ENCODE measurements at places on chromosomes 2 and 18. TPM values are rescaled to one million over a fixed set of nuclear protein-coding genes. Genes with fewer than 3 reads are reported as not detected.

- no peak for DNase-seq
Observed at GRCh38 chr2:127597046-127597983, 48.6 kb upstream of the GPR17 start.

DNA sequence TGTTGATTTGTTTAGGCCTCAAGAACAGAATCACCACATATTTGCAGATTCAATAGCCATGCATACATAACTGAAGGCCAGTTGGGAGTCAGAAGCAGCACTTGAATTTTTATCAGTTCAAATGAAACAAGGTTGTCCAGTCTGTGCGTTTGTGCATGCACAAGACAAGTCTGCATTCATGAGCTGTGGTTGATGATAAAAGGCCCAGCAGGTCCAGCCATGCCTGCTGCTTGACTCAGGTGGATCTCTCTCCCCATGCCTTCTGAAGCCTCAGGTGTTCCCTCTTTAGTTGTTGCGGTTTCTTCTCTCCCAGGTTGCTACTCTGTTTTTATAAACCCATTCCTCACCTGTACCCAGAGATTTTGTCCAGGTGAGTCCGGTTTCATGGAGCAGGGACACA is 124.5 kb downstream of the CCDC102B start:
- no peak for DNase-seq

Gene CYP1B1
- total RNA-seq = 2.7 TPM

- no peak for DNase-seq
Observed at GRCh38 chr2:113846429-113846828, 43.5 kb upstream of the ACTR3 start.

Gene PLCD4
- total RNA-seq = 0.42 TPM

GRCh38 chr2:211033765-211034164 is 477.4 kb downstream of the CPS1 start:
- no peak for DNase-seq

DNA sequence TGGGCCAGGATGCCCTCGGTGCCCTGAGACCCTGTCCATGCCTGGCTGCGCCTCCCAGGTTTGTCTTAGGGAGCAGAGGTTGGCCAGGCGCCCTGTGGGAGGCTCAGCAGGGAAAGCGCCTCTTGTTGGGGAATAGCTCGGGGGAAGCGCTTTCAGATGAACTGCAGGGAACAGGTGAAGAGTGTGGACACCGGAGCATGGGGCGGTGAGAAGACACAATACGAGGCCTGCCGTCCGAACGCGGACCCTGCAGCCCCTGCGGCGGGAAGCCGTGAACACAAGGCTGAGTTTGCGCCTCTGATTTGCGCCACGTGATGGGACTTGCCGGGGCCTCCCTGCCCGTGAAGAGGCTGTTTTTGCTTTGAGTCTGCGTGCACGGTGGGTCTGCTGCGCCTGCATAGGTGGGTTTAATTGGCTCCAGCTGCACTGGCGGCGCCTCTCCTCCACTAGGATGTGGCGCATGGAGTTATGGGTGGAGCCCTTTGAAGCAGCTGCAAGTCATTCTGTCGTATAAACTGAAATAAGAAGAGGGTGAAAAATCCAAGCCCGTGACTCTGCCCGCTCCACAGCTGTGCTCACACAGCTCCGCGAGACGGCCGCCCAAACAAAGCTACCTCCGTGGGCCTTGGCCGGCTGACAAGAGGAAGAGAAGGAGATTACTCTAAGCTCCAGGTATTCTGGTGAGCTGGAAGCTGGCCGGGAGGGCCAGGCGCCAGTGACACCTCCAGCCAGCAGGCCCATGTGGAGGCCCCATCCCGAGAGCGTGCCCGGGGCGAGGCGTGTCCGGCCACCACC is 103.5 kb upstream of the CTDP1 start:
- peak; percentile 40 for DNase-seq

DNA sequence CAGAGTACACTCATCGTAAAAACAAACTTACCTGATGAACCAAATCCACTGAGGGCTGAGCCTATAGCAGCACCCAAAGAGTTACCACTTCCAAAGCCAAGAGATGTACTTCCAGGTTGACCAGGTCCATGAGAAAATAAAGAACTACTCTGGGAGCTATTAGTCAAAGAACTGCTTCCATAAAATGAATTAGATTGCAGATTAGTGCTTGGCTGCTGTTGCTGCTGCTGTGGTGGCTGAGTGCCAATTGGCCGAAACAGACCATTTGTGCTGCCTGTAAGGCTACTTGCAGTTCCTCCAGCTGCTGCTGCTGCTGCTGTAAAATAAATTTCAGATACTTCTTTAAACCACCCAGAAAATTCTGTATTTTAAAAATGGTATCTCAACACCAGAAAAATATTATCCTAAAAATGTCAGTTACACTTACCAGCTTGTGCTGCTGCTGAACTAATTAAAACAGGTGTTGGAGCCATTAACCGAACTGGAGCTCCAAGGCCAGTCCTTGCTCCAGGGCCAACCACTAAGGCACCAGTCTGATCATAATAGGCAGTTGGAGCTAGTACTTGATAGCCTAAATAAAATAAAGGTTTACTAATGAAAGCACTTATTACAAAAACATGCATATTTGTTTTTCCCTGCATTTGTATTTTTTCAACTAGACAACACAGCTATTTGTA is 58.1 kb upstream of the SDC1 start:
- no peak for DNase-seq

Gene SP140
- 0.70 TPM for total RNA-seq

DNA sequence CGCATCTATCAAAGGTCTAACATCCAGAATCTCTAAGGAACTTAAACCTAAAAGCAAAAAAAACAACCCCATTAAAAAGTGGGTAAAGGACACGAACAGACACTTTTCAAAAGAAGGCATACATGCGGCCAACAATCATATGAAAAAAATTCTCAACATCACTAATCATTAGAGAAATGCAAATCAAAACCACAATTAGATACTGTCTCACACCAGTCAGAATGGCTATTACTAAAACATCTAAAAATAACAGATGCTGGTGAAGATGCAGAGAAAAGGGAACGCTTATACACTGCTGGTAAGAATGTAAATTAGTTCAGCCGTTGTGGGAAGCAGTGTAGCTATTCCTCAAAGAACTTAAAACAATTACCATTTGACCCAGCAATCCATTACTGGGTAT is 38.0 kb downstream of the PPP3R1 start:
- no peak for DNase-seq

Gene NAT8
- total RNA-seq = not detected

DNA sequence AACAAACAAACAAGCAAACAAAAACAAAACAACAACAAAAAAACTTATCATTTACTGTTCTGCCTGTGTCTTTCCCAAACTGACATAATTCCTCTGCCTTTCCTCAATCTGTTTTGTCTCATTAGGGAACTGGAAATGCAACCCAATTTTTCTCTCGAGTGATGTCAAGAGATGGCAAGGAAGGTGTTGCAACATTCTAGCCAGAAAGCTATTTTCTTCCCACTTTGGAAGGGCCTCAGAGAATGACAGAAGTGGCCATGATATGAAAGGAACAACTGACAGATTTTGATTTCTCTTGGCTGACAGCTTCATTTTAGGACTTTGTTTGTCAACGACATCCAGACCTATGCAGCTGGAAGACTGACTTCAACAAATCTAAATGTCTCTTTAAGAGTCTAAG is 24.7 kb downstream of the RND3 start:
- no peak for DNase-seq

DNA sequence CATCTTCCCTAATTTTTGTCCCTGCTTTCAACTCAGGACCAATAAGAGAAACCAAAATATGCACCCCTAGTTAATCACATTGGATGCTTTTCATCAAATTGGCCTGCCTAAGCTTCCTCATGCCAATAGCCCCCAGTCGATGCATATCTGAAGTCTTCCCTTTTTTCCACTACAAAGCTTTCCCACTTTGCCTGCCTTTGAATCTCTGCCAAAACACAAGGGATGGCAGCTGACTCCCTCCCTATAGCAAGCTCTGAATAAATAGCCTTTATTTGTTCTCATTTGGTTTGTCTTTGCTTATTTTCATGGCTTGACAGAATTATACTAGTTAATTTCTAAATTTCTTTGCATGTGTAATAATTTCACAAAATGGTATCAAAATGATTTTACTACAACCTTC is 621.2 kb downstream of the MBD2 start:
- no peak for DNase-seq

Gene LNPK
- total RNA-seq = 8.5 TPM

DNA sequence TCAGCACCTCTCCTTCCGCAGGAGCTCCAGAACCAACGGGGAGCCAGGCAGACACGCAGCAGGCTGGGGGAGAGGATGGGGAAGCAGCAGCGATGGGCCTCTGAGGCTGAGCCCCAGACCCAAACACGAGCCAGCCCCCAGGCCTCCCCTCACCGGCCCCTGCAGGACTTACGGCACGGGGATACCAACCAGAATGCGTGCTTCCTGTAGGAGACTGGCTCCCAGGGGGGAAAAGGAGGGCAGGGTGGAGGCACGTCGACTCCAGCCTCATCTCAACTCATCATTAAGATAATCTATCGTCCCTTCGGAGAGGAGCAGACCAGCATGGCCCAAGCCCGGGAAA is 495.1 kb upstream of the MYT1L start:
- DNase-seq = peak; percentile 22

DNA sequence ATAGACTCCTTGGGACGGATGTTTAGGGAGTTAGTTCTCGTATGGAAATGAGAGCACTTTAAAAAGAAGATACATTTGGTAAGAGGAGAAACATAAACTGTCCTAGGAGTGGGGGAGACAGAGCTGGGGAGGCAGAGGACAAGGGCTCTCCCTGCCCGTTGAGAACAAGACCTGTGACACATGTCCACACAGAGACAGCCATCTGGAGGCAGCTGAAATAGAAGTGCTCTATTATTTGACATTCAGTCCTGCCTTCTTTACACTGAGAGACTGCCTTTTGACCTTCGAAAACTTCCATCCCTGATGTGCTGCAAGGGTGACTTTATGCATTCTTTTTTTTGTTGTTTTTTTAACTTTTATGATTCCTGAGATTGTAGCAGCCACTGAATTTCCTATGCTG is 150.1 kb downstream of the UXS1 start:
- DNase-seq = no peak

GRCh38 chr2:102238039-102238756 is 51.4 kb downstream of the IL1RL2 start:
- DNase-seq = no peak

DNA sequence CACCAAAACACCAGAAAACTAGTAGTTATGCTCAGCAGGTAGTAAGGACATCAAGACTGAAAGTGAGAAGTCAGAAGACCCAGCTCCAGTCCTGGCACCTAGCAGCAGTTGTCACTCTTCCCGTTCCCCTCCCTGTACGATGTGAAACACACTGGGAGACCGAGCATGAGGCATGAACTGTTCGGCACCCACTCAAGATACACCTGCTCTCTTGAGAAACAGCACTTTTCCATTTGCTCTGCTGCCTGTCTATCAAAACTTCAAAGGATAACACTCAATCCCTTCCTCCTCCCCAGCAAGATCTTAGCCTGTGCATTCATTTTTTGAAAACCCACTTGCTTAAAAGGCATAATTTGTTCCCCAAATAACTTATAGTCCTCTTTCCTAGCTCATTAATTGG is 123.9 kb downstream of the PLEKHM3 start:
- DNase-seq = no peak

DNA sequence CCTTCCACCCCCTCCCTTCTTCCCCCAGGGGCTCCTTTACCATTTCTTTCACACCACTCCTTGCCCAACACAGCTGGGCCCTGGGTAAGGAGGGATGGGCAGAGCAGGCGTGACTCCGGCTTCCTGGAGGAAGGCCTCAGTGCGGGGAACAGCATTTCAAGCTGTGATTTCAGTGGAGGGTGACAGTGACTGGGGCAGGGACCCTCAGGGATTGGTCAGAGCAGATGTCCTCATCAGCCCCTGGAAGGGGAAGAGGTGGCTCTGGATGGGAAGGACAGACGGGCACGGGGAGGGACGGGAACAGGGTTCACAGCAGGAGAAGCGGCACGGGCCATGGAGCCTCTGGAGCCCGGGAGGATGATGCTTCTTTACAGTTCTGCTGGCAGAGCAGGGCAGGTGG is 130.8 kb upstream of the TWIST2 start:
- DNase-seq = no peak

DNA sequence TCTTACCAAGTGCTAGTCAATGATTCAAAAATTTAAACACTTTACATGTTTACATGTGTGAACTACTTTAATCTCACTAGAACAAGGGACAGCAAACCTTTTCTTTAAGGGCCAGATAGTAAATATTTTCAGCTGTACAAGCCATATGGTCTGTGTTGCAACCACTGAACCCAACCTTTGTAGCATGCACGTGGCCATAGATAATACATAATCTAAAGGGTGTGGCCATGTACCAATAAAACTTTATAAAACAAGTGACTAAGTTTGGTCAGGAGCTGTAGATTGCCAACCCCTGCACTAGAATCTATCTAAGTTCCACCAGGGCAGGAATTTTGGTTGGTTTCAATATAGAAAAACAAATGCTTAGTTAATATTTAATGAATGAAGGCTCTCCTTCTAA is 18.4 kb upstream of the SPRED2 start:
- DNase-seq = no peak

- no peak for DNase-seq
Observed at GRCh38 chr18:70422391-70422965, 133.6 kb downstream of the SOCS6 start.

GRCh38 chr18:69537183-69537582 is 136.5 kb downstream of the DOK6 start:
- DNase-seq = no peak

Gene ZC3H6
- total RNA-seq = 3.5 TPM

- no peak for DNase-seq
Observed at GRCh38 chr2:74542978-74543377, 10.8 kb downstream of the LOXL3 start.

DNA sequence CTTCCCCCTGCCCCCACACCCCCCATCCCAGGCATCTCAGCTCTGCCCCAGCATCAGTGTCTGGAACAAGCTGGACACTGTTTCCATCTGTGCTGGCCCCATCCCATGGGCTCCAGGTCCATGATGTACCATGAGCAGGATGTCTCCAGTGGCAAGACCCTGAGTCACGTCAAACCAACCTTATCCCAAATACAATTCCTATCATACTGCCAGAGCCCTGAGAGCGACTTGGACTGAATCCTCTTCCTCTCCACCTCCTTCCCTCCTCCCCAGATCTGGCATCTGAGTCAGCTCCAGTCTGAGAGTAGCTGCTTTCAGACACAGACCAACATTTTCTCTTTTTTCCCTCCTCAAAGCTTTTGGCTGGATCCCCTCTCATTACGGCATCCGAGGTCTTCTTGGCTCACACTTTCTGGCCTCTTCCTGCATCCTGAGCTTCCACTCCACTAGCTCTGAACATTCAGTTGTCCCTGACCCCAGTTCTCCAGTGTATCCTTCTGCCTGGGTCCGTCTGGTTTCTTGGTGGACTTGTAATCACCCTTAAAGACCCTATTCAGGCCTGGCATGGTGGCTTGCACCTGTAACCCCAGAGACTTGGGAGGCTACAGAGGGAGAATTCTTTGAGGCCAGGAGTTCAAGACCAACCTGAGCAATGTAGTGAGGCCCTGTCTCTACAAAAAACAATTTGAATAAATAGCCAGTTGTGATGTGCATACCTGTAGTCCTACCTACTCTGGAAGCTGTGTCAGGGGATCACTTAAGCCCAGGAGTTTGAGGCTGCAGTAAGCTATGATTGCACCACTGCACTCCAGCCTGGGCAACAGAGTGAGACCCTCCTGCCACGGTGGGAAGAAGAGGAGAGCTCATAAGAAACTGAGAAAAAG is 68.3 kb downstream of the ACKR3 start:
- no peak for DNase-seq

Gene ZEB2
- total RNA-seq = 1.2 TPM

Gene SLC35F5
- 31.3 TPM for total RNA-seq

Gene ASXL2
- 32.7 TPM for total RNA-seq

GRCh38 chr2:119352357-119352756 is 14.3 kb downstream of the C2orf76 start:
- DNase-seq = no peak

- no peak for DNase-seq
Observed at GRCh38 chr2:171216631-171217030, 55.9 kb upstream of the TLK1 start.

All from H9 (cell line).